ENCODE measurements at places on chromosomes 7 and 10. TPM values are rescaled to one million over a fixed set of nuclear protein-coding genes. Genes with fewer than 3 reads are reported as not detected.

GRCh38 chr7:151550656-151551286 lies 31.1 kb upstream of the RHEB start:
- peak; percentile 81 for DNase-seq

DNA sequence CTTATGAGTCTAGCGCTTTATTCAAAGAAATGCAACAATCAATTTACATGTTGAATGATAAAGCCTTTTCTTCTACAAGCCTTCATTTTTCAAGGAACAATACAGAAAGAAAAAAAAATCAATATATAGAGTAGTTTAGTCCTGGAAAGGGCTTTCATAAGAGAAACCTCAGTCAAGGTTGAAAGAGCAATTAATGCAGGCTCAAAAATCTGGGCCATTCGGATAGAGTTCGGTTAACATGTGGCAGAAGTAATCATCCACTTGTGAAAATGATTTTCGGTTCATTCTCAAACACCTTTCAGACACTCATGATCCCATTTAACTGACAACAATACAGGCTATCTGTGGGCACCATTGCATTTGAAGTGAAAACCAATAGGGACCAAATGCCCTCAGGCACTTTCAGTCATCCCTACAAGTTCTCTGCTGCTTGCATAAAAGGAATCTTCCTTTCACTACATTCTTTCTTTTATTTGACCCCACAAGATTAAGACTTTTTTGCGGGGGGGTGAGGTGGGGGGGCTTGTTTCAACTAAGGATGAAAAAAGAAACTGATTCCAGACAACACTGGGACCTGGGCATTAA lies 177.9 kb downstream of the RNF133 start:
- no peak for DNase-seq

DNA sequence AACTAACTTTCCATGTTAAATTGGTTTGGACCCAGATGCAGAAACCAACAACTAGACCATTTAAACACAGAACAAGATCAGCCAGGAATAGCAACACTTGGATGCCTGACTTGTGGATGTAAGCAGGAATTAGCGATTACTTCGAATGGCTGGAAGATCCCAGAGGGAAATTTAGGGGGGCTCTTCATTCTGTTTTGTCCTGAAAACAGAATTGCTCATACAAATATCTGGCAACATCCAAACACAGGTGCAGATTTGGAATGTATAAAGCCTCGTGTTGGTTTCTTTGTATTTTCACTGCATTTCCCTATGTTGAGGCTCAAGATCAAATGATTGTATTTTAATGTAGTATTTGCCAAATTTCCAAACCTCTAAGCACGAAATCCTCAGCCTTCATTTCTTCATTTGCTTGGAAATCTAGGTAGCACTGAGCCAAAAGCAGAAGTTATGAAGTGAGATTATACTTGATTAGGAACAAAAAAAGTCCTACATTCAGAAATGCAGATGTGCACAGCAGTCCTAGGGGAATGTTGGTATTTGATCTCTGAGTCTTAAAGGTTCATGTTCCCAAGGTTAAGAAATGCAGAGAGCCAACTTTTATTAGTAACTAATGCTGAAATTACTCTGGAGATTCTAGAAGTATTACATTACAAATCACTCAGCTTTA lies 248.7 kb upstream of the TCF7L2 start:
- DNase-seq: no peak

GRCh38 chr10:125003901-125004467 lies 62.1 kb downstream of the ZRANB1 start:
- no peak for DNase-seq

DNA sequence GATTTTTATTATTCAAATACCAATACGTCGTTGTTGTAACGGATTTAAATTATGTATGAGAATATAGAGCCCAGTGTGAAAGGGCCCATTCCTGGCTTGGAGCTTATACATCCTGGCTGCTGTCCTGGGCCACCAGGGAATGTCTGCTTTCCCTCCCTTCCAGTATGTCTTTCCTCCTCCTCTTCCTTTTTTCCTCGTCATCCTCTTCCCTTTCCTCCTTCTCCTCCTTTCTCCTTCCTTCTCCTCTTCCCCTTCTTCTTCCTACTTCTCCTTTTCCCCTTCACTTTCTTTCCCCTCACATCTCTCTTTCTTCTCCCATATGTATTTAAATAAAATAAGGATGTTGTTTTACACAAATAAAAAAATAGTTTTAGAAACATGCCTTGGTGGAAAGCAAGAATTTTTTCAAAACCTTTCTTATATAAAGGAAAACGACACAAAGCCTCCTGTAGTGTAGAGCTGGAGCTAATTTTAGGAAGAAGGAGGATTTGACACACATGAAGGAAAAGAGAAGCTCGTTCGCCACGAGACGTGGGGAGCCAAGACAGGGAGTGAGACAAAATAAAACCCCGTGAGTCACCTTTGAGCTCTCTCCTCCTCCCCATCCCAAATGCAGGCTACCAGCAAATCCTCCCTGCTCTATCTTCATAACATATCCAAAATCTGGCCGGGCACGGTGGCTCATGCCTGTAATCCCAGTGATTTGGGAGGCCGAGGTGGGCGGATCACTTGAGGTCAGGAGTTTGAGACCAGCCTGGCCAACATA lies 301.1 kb upstream of the LYZL1 start:
- no peak for DNase-seq

DNA sequence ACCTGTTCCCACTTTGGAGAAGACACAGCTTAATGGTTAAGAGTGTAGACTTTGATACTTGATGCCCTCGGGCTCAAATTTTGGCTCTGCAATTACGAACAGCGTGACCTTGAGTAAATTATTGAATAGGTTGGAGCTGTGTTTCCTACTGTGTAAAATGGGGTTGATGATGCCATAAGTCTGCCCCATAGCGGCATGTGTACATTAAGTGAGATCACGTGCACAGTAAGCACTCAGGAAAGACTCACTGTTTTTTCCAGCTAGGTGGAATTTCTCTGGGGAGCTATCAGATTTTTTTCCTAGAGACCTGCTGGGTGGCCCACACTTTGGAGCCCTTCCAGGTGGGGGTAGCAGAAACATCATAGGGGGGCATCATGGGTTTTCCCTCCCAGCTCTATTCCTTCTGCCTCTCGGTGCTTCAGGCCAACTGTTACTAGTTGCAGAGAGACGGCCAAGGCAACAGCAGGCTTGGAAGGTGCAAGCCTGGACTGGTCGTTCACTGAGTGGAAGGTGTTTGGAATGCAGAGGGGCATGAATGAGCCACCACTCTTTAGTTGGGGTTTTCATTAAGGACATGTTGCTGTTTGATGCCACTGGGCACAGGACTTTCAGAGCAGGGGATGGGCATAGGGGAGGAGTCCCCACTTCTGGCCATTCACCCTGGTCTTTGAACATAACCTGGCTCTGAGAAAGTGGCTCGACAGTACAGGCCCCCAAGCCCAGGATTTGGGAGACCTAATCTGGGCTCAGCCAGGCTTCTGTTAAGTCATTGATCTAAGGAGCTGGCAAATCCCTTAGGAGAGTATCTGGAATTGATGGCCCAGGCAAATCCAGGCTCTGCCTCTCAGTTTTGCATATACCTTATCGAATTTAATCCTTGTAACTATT lies 64.0 kb downstream of the SYPL1 start:
- no peak for DNase-seq

- DNase-seq: no peak
Observed at GRCh38 chr10:102418622-102419268, at the start of gene PSD. Gene PSD, minus strand, starts transcription at chr10:102418785. Its CDS starts 1,747 bp downstream, at chr10:102417038.

The TBXAS1 gene
- total RNA-seq: 6.3 TPM

Data from Daoy (cell line).